ENCODE measurements at places on chromosomes 6 and 20.

DNA sequence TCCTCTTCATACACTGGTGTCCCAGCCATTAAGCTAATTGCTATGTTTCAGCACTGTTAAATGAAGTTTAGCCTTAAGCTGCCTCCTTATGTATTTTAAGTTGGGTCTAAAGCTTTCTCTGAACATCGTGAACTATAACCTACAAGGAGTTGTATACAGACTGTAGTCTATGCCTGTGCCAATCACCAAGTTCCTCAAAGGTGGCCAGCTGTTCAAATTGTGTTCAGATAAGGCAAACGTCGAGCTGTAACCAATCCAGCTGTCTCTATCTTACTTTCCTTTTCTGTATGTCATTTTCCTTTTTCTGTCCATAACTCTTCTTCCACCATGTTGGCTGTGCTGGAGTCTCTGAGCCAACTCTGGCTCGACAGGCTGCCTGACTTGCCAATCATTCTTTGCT, 199.6 kb downstream of the OGFRL1 start:
- DNase-seq = no peak

- DNase-seq = no peak
Measured at GRCh38 chr20:20399531-20400500, 31.9 kb downstream of the INSM1 start.

DNA sequence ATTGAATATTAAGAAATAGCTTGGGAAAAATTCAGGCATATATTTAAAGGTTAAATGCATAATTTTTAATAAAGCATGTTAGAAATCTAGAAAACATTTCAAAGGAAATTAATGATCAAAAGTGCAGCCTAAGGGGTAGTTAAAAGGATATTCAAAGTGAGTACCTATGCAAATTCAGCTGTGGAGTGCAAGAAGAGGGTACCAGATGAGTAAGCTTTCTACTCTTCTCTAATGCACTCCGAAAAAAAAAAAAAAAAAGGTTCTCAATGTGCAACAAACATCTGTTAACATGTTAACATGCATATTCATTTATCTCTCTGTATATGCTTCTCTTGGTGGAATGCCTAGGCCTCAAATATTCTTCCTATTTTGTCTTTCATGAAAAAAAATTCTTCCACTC, 32.0 kb upstream of the KATNA1 start:
- no peak for DNase-seq

DNA sequence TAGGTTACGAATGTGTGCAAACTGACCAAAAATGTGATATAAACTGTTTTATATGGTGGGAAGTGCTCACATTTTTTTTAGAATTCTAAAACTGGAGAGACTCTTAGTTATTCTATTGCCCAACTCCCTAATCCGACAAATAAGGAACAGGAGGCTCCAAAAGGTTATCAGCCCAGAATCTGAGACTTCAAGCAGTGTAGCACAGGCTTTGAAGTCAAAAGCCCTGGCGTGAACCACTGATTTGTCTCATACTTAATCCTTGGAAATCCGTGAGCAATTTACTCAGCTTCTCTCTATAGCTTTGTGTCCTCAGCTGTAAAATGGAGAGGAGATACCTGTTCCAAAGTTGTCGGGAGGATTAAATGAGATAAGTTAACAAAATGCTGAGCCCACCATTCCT, 368.8 kb upstream of the SASH1 start:
- no peak for DNase-seq

DNA sequence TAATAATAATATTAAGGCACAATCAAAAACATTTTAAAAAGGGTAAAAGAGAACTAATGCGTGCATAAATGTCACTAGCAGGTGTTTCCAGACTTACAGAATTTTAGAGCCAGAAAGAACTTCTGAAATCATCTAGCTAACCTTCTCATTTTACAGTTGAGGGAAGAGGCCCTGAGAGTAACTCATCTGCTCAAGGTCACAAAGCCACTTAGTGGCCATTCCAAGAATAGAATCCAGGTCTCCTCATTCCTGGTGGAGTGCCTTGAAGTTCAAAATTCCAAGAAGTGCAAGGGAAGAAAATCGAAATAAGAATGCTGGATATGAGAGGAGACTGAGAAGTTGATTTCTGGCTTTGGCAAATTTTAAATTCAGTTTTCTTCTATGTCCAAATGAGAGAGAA, 3.2 kb upstream of the KIAA0408 start:
- no peak for DNase-seq

DNA sequence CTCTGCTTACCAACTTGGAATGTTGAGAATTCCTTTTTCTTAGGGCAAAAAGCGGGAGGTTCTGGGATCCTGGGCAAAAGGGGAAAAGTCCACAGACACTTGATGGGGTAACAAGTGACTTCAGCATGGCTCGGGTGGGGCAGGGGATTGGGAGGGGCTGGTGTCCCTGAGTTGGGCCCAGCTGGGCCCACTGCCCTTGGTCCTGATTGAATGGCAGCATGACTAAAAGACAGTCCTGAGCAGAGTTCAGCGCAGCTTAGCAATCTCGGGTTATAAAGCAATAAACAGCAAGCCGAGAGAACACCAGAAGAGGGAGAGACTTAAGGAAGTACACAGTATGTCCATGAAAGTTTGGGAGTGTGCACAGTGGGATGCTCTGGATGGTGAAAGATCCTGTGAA, 5.6 kb downstream of the PPP2R5D start:
- DNase-seq = no peak

GRCh38 chr6:10420546-10421157, 5.8 kb upstream of the TFAP2A start:
- no peak for DNase-seq

GRCh38 chr6:119587537-119587936, 238.0 kb upstream of the MAN1A1 start:
- DNase-seq = no peak

- no peak for DNase-seq
Measured at GRCh38 chr20:19691125-19691524, 66.9 kb upstream of the RIN2 start.

GRCh38 chr6:134007077-134007476, 45.3 kb downstream of the SLC2A12 start:
- no peak for DNase-seq

DNA sequence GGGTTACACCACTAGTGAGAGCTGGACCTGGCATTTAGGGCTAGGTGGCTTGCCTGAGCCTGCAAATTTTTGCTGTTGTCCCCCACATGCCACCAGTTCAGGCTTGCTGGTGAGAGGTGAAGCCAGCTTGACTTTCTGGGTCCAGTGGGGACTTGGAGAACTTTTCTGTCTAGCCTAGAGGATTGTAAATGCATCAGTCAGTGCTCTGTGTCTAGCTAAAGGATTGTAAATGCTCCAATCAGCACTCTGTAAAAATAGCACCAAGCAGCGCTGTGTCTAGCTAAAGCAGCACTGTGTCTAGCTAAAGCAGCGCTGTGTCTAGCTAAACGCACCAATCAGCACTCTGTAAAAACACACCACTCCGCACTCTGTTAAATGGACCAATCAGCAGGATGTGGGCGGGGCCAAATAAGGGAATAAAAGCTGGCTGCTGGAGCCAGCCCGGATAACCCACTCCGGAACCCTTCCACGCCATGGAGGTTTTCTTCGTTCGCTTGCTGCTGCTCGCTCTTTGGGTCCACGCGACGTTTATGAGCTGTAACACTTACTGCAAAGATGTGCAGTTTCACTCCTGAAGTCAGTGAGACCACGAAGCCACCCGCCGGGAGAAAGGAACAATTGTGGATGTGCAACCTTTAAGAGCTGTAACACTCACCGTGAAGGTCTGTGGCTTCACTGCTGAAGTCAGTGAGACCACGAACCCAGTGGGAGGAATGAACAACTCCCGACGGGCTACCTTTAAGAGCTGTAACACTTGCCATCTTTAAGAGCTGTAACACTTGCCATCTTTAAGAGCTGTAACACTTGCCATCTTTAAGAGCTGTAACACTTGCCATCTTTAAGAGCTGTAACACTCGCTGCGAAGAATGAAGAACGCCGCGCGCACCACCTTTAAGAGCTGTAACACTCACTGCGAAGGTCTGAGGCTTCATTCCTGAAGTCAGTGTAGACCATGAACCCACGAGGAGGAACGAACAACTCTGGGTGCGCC, 27.3 kb downstream of the GMPR start:
- DNase-seq = no peak

DNA sequence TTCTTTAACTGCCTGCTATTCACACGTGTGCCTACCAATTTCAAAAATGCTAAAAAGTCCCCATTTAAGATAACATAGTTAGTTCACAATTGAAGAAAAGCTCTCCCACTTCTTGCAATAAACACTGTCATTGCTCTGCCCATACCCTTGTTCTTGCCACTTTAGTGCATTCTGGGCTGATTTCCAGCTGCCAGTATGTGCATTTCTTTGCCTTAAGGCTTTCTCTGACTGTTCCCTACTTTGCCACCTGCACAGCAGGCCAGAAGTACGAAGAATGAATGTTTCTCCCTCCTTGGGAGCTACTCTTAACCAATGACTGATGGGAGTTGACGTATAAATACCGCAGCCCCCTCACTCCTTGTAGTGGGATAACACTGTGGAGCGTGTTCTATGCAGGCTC, 16.0 kb upstream of the ATRN start:
- no peak for DNase-seq

DNA sequence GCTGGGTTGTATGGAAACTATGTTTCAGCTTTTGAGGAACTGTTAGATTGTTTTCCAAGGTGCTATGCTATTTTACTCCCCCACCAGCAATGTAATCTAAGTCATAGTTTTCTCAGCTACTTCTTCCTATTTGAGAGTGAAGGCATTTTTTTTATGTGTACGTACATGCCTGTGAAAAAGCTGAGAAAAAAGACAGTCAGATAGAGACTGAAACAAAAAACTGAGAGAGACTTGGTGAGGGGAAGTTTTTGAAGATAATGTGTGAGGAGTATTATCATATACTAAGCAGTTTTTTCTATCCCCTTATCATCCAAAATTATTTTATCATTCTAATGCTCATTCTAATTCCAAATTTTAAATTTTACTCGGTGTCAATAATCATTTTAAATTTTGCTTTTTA, 780.0 kb downstream of the BCKDHB start:
- no peak for DNase-seq

GRCh38 chr20:20363799-20364592, 3.9 kb upstream of the INSM1 start:
- DNase-seq = no peak

DNA sequence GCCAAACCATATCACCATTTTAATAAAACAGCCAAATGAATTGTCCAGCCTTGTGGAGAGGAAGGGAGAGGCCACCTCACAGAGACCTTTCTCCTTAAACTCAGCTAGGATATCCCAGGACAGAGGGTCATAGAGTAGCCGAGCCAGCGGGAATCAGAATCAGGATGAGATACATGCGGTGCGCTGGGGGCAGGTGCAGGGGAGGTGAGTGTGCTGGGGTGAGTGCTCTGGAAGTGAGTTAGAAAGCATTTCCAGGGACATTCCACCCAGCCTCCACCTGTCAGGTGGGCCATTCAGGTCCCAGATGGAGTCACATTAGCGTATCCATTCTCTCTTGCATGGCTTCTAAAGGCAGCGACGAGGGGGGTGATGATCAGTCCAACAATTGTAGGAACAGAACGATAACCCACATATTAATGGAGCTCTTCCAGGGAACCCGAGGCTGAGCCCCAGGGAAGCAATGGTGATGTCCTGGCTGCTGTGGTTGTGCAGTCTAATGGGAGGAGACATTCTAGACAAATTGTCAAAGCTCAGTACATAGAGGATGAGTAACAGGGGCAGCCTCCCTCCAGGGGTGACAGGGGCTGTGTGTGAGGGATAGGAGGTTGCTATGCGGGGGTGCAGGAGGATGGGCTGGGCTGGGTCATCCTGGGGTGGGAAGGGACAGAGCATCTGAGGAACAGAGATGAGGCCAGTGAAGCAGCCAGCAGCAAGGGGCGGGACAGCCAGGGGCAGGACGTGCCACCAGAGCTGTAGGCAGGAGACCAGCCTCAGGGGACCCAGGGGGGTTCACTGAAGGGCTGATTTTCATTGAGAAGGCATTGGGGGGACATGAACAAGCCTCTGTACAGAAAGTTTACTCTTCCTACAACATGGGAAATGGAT, 88.7 kb upstream of the FRMD1 start:
- DNase-seq = no peak

DNA sequence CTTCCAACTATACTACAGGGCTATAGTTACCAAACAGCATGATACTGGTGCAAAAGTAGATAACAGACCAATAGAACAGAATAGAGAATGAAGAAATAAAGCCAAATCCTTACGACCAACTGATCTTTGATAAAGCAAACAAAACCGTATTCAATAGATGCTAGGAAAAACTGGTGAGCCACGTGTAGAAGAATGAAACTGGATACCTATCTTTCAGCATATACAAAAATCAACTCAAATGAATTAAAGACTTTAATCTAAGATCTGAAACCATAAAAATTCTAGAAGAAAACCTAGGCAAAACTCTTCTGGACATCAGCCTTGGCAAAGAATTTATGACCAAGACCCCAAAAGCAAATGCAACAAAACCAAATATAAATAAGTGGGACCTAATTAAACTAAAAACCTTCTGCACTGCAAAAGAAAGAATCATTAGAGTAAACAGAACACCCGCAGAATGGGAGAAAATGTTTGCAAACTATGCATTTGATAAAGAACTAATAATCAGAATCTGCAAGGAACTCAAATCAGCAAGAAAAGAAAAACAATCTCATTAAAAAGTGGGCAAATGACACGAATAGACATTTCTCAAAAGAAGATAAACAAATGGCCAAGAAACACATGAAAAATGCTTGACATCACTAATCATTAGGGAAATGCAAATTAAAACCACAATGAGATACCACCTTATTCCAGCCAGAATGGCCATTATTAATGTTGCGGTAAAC, 109.8 kb downstream of the TAF4 start:
- no peak for DNase-seq

DNA sequence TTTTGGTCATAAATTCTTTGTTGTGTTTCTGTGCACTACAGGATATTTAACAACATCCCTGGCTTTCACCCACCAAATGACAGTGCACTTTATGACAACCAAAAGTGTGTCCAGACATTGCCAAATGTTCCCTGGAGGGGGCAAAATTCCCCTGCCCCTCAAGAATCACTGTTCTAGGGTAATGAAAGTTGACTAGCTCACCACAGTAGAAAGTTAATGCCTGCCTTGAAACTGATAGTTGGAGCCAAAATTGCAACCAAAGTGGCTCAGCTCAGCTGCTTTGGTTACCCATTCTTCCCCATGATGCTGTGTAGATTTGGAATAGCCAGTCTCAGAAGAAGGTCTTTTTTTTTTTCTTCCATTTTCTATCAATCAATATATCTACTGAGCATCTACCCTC, 150.6 kb downstream of the RALGAPA2 start:
- DNase-seq = no peak

- peak; percentile 84 for DNase-seq
Measured at GRCh38 chr6:35920793-35921732, at the start of gene SRPK1. TSS of gene SRPK1 (minus strand) at chr6:35921098. CDS start at chr6:35921056, 42 bp downstream.

DNA sequence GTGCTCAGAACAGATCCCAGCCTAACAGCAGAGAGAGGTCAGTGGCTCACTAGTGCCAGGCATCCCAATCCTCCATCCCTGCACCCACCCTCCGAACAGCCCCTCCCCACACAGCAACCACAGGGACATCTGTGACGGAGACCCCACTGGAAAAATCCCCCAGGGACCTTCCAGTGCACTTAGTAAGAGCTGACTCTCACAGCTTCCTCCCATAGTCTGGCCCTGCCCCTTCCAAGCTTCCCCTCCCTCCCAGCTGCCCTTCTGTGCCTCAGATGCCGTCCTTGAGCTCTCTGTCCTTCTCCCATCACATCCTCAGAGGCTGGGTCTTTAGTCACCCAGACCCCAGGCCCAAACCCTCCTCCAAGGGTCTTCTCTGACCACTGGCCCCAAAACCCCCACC, 9.7 kb upstream of the THBS2 start:
- no peak for DNase-seq

All from stimulated activated CD8-positive, alpha-beta memory T cell treated with anti-CD3 and anti-CD28 coated beads, Interleukin-7, amount 100 ng/mL, for 4 hours (primary cell).